ENCODE measurements at places on chromosomes 11 and 22.

- DNase-seq: no peak
Observed at GRCh38 chr11:130737041-130737830, 179.0 kb downstream of the SNX19 start.

GRCh38 chr11:96263238-96263763 is 79.7 kb downstream of the MAML2 start:
- DNase-seq: no peak

DNA sequence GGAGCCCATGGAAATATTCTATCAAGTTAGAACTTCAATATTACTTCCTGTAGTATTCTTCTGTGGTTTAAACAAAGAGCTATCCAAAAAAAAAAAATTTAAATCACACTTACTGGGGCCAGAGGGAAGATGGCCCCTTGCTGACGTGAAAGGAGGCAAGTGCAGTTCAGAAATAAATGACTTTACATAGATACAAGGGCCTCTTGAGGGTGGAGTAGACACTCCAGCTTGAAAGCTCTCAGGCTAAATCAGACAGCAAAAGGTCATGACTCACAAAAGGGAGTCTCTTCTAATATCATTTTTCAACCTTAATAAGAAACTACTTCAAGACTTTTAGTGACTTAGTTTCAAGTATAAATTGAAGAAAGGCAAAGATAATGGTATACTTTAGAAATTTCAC is 1160.3 kb downstream of the FAM181B start:
- DNase-seq: no peak

DNA sequence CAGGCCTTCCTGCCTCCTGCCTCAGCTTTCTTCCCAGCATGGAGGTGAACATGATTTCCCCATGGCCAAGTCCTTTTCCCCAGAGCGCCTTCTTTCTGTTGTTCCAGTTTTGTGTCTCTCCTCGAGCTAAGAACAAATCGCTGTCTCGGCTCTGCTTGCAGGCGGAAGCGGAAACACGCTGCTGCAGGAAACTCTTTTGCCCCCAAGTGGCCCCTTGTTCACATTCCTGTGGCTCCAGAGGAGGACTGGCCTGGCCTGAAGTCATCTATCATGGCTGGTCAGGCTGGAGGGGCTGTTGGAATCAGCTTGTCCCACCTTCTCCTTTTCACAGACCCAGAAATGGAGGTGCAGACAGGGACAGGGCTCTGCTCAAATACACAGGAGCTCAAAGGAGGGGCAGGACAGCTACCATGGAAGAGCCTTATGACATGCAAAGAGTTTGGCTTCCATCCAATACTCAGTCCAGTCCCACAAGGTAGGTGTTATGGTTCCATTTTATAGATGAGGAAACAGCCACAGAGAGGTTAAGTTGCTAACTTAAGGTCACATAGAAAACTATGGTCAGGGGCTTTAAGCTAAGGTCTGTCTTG is 182.2 kb upstream of the SYT13 start:
- no peak for DNase-seq

GRCh38 chr11:102447193-102447592 is 5.4 kb downstream of the TMEM123 start:
- no peak for DNase-seq

DNA sequence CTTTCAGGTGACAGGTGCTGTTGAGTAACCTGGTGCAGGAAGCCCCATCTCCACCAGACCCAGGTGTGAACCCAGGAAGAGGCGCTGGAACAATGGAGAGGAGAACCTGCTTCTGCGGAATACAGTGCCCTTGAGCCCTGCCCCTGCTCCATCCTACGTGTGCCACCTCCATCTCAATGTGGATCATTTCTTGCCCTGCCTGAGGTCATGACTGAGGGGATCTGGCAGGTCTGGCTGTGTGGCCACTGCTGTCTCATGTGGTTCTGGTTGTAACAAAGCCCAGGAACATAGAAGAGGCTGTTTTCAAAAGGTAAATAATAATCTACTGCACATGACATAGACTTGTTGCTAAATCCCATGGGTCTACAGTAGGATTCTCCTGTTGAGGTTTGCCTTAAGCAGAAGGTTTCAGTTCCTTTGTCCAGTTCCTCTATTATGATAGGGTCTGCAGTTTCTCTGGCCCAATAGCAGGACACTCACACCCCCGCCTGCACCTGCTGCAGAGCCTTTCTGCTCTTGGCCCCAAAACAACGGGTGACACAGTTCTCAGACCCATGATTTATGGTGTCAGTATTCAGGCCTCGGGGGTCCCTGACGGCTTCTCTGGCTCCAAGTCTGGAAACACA is 113.5 kb upstream of the IGLL5 start:
- no peak for DNase-seq
